Stimulated activated CD4-positive, alpha-beta T cell treated with anti-CD3 and anti-CD28 coated beads, TNF-alpha, amount 100 ng/mL, for 1 hour (primary cell): ENCODE measurements at places on chromosomes 5 and 9.

DNA sequence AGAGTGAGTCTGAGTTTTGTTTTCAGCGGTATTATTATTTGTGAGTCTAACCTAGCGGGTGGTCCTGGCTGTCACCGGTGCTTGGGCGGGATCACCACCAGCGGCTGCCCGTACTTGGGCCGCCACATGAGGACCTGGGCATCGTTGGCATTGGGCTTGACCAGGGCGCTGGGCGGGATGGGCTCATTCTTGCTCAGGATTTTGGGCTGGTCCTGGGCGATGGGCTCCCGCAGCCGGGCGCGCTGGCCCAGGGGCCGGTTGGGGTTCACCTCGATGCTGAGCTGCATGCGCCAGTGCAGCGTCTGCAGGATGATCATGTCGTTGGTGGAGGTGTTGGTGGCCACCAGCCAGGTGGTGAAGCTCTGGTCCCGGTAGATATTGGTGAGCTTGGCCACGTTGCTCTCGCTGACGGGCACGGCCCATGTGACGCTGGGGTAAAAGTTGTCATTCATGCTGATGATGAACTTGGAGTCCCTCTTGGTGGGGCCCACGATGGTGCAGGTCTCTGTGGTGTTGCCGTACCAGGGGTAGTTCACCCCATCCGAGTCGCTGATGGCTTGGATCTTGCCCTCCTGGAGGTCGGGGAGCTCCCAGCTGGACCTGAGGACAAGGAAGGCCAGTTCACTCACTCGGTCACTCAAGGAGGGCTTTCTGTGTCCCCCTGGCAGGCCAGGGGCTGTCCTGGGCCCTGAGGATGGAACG, 15.4 kb downstream of the FAM78A start:
- no peak for DNase-seq

DNA sequence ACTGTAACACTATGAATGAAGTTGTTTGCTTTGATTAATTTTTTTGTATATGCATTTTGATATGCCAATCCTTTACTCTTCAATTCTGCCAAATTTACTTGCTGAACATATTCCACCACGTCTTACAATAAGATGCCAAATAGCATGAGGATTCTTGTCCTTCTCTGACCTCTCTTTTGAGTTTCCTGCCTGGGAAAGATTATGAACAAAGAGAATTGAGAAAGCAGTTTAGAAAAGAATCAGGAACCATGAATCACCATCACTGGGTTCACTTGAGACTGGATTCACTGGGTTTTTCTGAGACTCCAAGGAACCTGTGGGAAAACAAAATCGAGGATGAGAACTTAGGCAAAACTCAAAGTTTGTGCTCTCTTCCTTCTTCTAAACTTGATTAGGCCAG, 256.5 kb downstream of the CETN3 start:
- no peak for DNase-seq

DNA sequence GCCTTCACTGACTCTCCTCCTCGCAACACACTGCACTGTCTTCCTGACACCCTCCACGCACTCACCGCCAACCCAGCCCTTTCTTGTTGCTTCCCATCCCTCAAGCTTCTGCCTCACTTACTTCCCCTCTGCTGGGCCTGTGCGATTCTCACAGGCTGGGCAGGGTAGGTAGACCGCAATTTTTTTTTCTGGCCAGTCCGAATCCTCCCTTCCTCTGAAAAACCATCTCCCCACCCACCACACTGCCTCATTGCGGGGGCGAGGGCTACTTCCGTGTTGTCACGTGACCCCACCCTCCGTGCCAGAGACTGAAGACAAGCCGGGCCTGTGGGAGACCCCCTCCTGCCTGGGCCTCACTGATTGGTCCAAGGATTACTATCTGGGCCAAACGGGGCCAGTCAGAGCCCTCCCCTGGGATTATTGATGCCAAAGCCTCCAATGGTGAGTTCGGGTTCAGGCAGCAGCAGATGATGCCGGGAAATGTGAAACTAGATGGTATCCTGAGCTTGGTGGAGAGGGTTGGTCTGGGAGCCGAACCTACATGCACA, 73.1 kb downstream of the STK10 start:
- peak; percentile 38 for DNase-seq

GRCh38 chr5:138458856-138459255, 6.4 kb upstream of the EGR1 start:
- DNase-seq = no peak

DNA sequence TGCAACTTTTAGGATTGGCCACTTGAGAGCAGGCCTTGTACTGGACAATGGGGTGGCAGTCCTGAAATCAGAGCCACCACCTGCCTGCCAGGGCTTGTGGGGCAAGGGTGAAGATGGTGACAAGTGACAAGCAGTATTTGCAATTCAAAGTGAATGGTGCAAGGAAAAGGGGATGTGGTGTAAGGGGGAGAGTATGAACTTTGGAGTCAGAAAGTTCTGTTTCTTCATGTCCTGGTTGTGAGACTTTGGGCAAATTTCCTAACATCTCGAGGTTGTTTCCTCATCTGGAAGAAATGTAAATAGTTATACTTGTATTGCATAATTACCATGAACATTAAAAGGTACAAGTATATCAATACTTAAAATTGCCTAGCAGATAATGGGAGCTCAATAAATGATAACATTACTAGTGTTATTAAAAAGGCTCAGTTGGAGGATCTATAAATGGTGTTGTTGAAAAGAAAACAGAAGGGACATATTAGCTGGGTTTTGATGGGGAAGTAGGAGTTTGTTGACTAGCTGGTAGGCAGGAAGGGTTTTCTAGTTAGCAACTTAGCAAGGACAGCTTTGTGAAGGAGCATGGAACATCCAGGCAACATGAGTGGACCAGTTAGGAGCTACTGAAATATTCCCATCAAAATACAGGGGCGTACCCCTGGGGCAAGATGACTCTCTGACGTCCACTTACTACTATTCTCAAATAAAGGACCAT, 21.3 kb upstream of the MEGF9 start:
- DNase-seq = no peak

- no peak for DNase-seq
Measured at GRCh38 chr5:168273056-168273980, 18.1 kb upstream of the WWC1 start.

DNA sequence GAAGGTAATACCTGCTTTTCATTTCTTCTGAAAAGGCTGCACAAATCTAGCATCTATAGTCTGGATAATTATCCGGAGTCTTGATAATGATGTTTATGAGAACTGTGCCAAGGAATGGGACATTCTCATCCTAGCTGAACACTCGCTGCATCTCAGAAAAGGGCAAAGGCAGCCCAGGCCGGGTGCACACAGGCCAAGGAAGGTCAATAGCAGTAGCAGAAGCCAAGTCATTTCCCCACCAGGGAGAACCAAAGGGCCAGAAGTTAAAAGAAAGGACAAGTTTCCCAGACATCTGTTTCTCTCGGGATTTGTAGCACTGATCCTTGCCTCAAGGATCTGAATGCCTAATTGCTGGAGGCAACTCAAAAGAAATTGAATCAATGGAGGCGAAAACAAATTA, 66.1 kb upstream of the ANKRD55 start:
- DNase-seq = no peak

DNA sequence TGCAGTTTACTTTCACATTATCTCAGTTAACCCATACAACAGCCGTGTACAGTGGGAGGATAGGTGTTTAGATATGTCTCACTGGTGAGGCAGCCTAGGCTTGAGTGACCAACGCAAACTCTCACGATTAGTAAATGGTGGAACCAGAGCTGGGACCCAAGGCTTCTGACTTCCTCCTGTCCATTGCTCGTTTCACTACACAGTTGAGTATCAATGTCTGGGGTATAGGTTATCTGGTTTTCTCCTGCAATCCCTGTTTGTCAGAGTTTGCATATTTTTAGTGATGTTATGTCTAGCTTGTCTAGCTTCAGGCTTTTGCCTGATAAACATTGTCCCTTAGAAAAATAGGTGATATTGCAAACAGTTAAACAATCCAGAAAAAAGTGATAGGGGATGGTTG, 62.6 kb downstream of the NUP214 start:
- DNase-seq = no peak

DNA sequence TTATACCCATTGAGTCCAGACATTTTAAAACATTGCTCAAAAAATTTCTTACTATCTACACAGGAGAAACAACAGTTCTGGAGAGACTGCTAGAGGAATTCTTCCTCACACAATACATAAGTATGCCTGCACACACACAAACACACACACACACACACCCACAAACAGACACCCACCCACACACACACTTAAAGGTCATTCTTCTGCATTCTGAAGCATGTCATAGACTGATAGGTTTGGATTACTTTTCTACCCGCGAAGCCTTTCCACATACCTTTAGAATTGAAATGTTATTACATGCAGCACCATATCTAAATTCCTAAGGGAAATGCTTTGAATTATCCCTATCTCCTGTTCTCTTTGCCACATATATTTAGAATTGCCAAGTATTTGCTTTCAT, 80.2 kb downstream of the FAM174A start:
- DNase-seq = no peak

DNA sequence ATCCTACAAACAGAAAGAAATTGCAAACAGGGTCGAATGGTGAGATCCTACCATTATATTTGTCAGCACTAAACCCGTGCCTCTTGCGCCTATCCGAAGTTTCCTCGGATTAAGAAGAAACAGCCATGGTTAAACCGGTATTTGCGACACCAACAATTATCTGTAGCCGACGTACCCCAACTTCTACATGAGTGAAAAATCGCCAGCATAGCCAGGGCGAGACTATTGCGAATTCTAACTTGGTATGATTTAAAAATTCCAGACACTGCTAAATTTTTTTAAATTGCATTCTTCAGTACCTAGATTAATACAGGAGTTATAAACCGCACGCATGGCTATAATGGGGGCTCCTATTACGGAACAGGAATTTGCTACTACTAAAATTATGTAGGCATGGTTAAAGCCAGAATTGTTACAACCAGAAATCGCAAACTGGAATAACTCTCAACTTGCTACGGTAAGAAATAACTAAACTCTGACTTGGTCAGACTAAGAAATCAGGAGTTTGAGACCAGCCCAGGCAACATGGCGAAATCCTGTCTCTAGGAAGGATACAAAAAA, 25.3 kb upstream of the ANXA2R start:
- no peak for DNase-seq

DNA sequence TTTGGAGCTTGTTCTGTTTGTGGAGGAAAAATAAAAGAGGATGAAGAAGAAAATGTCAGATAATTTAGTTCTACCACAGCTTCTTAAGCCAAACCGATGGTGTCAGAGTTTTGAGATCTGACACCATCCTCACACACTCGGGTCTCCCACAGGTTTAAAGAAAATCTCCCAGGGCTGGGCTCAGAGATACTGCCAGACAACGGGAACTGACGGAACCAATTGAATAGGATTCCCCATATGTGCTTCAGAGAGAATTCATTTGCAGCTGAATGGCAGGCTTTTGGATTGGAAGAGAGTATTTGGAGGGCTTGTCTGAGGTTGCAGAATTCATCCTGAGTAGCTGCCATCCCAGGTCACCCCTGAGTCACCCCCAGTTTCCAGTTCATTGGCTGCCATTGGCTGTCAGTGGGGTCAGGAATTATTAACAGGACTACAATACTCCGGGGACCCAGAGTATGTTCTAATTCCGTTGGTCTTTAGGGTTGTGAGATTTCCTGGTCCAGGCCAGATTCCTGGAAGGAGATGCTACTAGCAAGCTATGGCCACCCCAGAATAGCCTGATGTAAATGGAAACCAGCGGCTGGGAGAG, 131.3 kb downstream of the PDZD2 start:
- no peak for DNase-seq

DNA sequence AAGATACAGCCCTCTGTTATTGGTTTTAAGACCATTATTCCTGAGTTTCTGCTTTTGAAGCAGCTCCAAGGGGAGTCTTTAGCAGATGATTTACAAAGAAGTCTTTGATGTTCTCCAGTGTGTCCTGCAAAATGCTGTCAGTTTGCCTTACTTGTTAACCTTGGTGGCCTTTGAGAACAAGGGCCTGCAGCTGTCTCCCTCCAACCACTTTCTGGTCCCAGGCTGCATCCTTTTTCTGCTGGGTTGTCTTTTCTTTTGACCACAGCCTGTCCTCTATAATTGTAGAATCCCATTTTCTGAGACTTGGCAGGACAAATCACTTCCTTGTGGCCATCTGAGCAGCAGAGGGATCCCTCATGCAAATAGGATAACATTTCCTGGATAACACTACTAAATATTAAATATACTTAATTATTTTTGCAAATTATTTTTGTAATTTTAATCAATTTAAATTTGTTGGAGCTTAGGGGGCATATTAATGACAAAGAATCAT, 281.4 kb downstream of the DMRT2 start:
- no peak for DNase-seq

DNA sequence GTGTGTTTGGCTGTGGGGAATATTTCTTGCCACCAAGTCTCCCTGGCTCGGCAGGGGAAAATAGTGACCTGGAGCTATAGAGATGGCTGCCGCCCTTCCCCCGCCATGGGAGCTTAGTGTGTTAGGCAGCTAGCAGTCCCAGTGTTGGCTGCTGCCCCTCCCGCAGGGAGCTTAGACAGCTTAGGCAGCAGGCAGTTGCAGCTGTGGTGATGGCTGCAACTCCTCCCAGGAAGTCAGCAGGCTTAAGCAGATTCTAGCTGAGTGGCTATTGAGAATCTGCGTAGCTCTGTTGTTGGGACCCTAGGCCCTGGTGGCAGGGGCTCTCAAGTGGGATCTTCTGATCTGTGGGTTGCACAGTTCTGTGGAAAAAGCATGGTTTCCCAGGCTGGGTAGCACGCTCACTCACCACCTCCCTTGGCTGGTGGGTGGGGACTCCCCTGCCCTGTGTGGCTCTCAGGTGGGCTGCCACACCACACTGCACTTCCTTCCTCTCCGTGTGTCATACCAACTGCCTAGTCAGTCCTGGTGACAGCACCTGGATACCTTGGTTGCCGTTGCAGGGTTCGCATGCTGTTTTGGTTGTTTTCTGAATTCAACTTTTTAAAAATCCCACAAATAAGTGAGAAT, 9.3 kb downstream of the OR1N2 start:
- no peak for DNase-seq

DNA sequence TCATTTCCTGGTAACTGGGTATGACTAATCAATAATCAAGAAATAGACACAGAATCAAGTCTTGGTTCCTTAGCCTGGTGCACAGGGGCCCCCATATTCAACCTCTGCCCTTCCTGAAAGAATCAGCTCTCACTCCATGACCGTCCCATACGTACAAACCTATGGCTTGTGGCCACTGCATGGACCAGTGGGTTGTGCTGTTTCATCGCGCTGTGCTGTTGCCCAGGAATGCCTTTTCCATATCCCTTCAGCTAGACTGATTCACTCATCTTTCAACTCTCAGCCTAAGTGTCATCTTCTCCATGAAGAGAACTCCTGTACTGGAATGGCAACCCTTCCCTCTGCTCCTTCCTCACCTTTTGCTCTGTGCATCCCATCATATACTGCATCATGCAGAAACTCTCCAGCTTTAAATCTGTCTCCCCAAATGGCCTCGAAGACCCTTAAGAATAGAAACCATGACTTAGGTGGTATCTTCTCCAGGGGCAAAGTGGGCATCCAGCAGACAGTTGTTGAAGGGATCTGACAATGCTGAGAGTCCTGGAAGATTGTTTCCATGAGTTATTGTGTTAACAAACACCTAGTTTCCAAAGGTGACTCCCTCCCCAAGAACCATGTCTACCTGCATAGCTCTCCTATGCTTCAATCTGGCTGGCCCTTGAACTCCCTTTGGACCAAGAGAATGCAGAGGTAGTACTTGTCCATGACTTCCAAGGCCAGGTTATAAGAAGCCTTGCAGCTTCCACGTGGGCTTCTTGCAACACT, 180.8 kb downstream of the ACTL7B start:
- DNase-seq = no peak
